ENCODE measurements at places on chromosomes 3 and 15.

DNA sequence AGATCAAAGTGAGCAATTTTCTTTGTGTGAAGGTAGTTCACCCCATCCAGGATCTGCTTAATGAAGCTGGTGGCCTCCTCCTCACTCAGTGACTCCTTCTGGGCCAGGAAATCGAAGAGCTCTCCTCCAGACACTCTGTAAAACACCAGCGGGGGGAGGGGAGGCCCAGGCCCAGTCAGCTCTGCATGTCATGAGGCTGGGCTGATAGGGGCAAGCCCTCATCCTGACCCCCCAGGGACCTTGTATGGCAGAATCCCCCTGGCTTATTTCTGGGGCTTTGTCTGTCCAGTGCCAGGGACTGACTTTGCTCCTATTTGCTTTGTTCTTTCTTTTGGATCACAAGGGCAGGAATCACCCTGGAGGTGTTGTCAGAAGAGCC lies 74.9 kb downstream of the DAPK2 start:
- DNase-seq = no peak

GRCh38 chr3:4083225-4084015 lies 219.7 kb upstream of the SETMAR start:
- no peak for DNase-seq

DNA sequence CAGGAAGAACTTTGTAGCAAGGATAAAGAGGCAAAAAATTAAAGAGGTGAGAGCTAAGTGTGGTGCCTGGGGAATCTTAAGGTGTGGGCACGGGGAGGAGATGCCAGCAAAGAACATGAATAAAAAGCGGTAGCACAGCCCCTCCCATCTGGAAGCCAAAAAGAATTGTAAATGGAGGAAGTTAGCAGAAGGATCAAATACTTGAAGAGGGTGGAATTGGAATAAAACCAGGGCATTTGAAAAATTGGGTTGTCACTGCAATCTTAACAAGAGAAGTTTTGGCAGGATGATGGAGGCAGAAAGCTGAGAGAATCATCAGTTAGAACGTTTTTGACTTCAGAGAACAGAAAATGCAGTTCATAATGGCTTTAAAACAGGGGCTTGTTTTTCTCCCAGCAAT lies 2.4 kb downstream of the CCR2 start:
- DNase-seq = no peak

DNA sequence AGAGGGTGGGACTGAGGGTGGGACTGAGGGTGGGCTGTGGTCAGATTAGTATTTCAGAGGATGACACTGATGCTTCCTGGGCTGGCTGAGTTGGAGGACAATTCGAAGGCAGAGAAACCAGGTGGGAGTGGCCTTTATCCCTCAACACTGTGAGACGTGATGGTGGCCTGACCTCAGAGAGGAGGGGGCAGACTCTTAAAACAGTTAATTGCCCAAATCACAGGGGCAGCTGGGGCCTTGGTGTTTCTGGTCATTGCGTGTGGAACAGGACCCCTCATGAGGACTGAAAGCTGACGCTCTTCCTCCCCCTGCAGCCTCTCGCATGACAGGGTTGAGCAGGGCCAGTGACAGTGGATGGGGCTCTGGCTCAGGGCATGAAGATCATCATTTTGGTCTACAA lies 18.7 kb downstream of the DNASE1L3 start:
- DNase-seq = no peak

All from T-helper 1 cell (primary cell).